ENCODE measurements at places on chromosomes 7 and 10. TPM values are rescaled to one million over a fixed set of nuclear protein-coding genes. Genes with fewer than 3 reads are reported as not detected.

- DNase-seq, result no peak
Measured at GRCh38 chr7:97002555-97003261, 2.6 kb upstream of the DLX6 start.

- DNase-seq, result no peak
Measured at GRCh38 chr10:22669163-22669711, 45.1 kb downstream of the PIP4K2A start.

DNA sequence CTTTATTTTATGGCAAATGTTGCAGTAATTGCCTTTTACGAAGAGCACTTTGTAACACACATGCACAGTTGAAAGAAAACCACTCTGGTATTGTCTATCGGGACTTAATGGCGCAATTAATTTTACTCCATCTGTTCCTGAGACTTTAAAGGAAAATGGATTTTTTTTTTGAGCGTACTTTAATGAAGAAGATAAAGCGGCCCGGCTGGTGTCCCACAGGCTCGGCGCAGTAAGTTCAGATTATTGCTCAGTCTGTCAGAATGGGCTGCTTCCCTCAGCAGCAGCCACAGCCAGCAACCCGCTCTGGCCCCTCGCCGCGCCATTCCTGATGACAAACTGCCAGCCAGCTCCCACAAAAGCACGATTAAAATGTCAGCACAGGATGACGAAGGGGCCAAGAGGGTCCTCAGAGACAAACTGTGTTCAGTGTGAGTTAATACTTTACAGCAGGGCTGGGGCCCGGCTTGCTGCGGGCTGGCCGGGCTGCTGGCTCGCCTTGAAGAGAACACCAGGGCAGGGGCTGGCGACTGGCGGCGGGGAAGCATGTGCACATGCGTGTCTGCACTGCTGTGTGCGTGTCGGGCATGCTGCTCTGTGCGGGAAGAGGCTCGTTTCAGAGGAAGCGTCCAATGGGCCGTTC lies 501.0 kb upstream of the GALNT17 start:
- DNase-seq, result no peak

The LDB3 gene
- total RNA-seq, result 0.16 TPM

- DNase-seq, result no peak
Measured at GRCh38 chr7:114786455-114786854, 135.4 kb upstream of the MDFIC start.

The MINDY3 gene
- 18.7 TPM for total RNA-seq

The AMZ1 gene
- total RNA-seq, result not detected

The CYP26A1 gene
- not detected for total RNA-seq

The DENND2A gene
- 0.77 TPM for total RNA-seq
